Motor neuron (in vitro differentiated cells): ENCODE measurements at places on chromosomes 16 and 17.

- ATAC-seq = peak; percentile 13
These were observed 131.5 kb downstream of the OR1D5 start for GRCh38 chr17:2931876-2932275.

DNA sequence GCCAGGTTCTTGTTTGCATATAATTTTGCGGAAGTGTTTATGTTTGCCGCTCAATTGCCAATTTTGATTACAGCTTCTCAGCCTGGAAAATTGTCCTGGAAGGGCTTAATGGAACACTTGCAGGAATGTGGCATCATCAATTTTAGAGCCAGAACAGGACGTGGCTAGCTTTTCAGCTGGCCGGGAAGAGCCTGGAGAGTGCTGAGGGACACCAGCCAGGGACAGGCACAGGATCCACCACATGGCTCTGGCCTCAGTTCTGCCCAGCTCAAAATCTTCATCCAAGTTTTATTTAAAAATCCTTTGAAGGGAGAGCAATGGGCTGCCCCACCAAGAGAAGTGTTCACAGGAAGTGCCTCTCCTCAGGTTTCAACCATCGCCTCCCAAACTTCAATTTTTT, 287.2 kb upstream of the HSBP1 start:
- no peak for ATAC-seq

GRCh38 chr17:5513628-5514027, 27.3 kb downstream of the MIS12 start:
- no peak for ATAC-seq

- ATAC-seq = peak; percentile 36
These were observed 1.5 kb downstream of the PITPNM3 start for GRCh38 chr17:6554871-6555330.

GRCh38 chr17:64073771-64074703, 53.6 kb upstream of the ICAM2 start:
- ATAC-seq = no peak

DNA sequence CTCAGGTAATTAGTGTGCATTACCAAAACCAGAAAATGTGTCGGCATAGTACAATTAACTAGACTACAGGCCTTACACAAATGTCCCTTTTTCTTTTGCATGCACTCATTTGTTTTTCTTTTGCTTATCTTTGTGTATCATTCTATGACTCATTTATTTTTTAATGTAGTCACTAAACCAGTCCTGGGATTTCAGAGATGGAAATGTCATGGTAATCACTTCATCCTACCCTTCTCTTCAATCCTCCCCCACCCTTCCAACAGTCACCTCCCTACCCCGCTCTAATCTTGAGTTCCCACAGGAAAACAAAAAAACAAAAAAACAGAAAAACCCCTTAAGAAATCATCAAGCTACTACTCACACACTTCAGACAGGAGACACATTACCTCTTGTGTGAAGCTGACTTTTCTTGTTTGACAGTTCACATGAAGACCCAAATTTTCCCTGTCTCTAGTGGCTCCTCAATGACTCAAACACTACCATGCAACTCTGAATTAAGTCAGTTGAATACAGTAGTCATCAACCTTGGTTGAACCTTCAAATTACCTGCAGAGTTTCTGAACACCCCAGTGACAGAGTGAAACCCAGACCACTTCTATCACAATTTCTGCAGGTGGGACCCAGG, 242.4 kb upstream of the SALL1 start:
- ATAC-seq = peak; percentile 38

DNA sequence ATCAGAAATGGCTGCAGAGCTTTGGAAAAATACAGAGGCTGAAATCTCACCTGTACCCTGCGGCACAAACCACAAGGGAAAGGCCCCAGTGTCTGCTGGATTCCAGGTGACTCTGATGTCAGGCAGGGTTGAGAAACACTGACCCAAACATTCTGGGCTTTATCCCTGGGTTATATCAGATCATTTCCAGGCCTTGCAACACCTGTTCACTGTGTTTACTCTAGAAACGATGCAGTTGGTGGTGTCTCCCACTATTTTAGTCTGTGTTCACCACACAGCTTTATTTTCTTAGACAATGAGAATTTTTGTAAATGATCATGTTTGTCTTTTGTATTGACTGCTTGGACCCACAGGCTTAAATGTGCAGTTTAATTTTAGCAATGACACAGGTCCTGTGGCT, 151.5 kb upstream of the SDK2 start:
- no peak for ATAC-seq

DNA sequence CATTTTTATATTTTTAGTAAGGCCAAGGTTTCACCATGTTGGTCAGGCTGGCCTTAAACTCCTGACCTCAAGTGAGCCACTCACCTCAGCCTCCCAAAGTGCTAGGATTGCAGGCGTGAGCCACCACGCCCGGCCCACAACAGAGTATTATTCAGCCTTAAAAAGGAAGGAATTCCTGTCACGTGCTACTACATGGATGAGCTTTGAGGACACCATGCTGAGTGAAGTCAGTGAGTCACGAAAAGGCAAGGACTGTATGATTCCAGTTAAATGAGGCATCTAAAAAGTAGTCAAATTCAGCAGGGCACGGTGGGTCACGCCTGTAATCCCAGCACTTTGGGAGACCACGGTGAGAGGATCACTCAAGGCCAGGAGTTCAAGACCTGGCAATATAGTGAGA, 9.7 kb downstream of the CSF3 start:
- ATAC-seq = no peak

- no peak for ATAC-seq
These were observed 170.8 kb upstream of the FAM20A start for GRCh38 chr17:68771867-68772515.

DNA sequence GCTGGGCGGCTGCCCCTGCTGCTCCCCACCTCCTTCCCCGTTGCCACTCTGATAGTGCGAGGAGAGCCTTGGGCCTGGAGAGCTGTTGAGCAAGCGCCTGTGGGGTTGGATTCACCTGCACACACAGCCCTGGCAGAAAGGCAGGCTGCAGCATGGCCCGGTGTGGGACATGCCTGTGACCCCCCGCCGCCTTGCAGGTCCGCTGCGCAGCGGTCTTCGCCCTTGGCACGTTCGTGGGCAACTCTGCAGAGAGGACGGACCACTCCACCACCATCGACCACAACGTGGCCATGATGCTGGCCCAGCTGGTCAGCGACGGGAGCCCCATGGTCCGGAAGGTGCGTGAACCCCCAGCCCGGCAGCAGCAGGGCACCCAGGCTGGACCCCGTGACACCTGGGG, 106.8 kb upstream of the CHMP6 start:
- no peak for ATAC-seq

GRCh38 chr17:74128456-74129211, 74.8 kb upstream of the RPL38 start:
- ATAC-seq = peak; percentile 86

DNA sequence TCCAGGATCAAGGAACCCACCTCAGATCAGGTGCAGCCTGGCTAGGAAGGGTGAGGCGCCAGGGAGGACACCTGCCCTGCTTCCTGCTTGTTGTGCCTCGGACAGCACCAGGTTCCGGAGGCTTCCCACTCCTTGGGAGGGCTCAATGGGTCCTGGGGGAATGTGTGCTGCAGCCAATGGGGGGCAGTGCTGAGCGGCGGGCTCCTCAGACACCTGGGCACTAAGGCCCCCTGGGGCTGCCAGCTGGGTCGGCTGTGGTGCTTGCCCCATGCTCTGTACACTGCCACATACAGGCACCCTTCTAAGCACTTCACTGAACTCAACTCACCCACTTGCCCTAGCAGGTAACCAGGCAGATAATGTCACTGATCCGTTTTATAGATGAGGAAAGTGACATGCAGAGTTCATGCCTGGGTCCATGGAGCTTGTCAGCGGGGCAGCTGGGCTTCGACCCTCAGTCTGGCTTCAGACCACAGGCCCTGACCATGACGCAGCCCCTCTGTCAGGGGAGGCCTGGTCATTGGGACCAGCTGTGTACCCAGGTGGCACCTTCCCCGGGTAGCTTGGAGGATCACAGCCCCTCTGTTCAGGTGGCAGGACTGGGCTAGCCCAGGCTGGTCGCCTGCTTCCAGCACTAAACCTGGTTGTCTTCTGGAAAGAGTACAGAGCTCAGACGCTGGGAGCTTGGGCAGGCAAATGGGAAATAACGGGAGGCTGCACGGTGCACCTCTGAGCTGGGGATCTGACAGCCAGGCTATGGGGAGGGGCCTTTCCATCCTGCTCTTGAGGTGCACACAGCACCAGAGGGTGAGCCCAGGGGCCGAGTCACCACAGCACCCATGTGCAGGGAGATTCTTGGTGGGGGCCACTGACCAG, 8.2 kb downstream of the FN3K start:
- ATAC-seq = peak; percentile 16

DNA sequence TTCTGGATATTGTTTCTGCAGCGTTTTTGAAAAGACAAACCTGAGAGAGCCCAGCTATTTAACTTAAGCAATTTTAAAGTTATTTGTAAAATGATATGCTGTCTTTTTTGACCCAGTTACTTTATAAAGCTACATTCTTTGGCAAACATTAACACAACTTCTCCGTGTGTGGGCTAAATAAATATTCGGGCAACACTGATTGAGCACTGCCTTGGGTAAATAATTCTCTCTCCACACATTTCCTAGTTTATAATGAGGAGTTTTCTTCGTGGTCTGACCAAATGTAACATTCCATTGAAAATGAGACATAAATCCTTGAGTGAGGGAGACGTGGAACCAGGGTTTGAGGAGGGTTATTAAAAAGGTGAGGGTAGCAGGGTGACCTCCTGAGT, 142.8 kb downstream of the WWOX start:
- ATAC-seq = peak; percentile 54

DNA sequence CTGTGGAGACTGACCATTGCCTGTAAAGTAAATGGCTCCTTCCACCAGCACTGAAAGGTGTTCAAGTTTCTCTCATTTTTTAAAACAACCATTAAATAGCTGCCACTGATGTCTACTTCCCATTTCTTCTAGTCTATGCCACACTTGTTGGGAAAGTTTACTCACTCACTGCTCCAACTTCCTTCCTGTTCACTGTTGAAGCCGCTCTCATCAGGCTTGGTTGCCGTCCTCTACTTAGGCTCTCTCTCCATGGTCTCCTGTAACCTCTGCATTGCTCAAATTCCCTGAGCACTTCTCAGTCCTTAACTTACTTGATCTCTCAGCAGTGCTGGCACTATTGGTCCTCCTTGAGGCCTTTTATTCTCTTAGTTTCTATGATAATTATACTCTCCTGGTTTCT, 32.4 kb downstream of the SNX11 start:
- ATAC-seq = no peak

DNA sequence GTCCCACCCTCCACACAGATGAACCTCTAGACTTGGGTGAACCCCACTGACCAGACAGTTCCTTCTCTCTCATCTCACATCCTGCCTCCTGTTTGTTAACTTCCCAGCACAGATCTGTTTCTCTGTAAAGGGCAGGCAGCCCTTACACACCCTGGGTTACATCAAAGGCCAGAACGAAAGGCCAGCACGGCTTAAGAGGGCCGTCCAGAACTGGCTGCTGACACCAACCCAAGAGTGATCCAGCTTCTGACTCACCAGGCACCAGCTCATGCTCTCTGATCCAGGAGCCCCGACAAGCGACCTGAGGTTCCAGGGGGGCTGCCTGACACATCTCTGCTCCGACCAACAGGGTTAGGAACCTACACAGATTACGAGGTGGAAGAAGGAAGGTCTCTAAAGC, 86.9 kb downstream of the MRM3 start:
- no peak for ATAC-seq

DNA sequence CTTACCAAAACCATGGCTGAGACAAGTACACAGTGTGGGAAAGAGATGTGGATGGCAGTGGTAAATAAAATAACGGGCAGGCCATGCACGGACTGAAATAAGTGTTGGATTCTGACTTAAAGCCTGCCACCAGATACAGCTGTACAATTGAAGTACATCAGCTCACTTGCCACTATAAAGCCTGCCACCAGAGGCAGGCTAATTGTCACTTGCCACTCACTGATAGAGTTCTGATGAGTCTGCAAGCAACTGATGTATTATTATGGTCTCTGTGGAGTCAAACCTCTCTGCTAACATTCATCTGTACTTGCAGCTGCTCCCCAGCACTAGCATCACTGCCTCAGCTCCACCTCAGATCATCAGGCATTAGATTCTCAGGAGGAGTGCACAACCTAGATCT, 93.0 kb downstream of the CYTH1 start:
- no peak for ATAC-seq

- peak; percentile 28 for ATAC-seq
These were observed 344 bp downstream of the PSME3IP1 start for GRCh38 chr16:57185446-57185944.

GRCh38 chr17:67716405-67716798, 1.3 kb upstream of the NOL11 start:
- ATAC-seq = no peak

DNA sequence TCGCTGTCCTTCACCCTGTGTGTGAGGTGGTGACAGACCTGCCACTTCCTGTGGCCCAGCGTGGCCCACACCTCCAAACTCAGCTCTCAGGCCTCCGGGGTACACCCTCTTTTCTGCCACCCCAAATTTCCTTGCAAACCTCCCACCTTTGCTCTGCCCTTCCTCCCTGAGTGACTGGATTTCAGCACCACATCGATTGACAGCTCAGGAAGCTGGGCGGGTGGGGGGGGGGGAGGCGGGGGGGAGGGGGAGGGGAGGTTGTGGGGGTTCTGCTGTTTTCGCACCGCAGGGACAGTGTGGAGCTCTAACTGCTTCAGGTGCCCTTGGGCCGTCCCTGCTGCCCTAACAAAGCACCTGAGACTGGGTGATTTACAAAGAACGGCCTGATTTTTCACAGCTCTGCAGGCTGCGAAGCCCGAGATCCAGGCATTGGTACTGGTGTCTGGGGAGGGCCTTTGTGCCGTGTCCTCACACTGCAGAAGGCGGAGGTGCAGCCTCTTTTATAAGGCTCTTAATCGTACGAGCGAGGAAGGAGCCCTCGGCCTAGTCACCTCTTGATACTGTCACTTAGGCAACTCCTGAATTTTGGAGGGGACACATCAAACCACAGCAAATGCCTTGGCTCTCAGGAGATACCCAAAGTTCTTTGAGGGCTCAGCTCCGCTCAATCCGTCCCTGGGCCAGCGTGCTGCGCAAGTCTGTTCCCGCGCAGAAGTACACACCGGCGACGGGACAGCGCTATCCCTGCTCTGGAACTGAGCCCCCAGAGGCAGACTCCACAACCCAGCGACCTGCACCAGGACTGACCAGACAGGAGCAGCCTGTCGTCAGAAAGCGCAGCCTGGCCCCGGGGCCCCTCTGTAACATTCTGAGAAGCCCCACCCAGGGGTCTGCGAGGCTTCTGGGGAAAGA, 3.6 kb downstream of the NDUFAF8 start:
- no peak for ATAC-seq

DNA sequence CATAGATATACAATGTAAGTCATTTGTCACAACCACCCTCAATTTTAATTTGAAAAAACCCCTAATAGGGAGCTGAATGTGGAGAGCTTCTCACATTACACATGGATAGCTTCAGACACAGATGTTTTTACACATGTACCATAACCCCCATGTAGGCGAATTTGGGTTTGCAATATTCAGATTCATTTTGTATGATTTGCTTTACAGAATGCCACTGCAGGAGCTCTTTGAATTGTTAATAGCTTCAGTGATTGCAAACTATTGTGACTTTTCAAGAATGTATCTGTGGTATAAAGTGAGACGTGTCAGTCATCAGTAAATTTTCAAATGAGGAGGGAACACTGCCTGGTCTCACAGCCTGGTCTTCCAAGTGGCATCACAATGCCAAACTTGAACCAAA, 112.6 kb upstream of the CACNG5 start:
- ATAC-seq = no peak
